ENCODE measurements at places on chromosomes 6 and 20.

DNA sequence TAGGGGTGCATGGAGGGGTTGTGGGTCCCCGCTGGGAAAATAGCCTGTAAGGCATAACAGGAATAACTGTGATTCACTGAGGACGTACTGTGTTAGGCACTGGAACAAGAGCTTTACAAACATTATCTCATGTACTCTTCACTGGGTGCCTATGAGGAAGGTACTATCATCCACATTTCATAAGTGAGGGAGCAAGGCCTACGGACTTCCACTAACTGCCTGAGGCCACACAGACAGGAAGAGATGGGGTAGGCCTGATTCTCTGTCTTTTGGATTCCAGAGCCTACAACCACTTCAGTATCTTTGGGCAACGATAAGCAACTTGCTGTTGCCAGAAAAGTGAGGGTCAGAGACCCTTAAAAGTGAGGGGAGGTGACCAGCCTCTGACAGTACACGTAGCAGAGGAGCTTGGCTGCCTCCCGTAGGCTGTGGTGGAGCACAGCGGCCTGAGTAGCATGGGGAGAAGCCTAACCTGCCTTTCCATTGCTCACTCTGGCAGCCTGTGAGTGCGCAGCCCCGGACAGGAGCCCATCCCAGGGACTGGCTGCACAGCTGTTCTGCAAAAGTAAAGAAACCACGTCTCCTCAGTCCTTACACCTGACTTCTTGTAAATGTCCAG lies 30.4 kb downstream of the PSMB1 start:
- no peak for DNase-seq

DNA sequence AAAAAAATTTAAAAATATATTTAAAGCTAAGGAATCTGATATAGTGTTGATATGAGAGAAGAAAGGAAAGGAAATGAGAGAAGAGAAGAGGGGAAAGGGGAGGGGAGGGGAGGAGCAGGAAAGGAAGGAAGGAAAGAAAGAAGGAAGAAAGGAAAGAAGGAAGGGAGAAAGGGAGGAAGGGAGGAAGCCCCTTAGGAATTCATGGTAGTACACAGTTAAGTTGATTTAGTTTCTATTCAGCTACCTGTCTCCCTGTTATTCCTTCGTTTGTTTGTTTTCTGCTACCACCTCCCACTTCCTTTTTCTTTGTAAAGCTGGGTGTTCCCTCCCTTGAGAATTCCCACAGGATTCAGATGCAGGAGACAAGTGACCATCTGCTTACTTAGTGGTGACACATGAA lies 1025.4 kb upstream of the FLRT3 start:
- DNase-seq = no peak

- no peak for DNase-seq
Measured at GRCh38 chr6:158142789-158143188, 25.3 kb downstream of the SERAC1 start.

- DNase-seq = no peak
Measured at GRCh38 chr6:146700078-146700686, 101.4 kb downstream of the ADGB start.

- DNase-seq = no peak
Measured at GRCh38 chr6:56756791-56757587, 114.3 kb upstream of the DST start.

DNA sequence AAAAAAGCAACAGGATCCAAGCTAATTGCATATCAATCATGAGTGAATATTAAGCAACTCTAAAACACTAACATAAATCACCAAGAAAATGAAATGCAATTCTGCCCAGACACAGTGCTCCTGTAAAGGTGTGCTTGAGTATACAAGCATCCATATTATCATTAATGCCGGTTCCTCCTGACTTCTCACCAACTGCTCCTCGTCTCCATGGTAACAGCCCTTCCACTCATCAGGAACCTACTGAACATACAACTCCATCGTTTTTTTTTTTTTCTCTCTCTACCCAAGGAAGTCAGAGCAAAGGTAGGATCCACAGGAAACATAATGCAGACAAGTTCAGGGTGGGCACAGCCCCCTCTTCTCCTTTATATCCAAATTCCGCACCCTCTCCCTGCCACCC lies 12.4 kb downstream of the GABBR1 start:
- no peak for DNase-seq

DNA sequence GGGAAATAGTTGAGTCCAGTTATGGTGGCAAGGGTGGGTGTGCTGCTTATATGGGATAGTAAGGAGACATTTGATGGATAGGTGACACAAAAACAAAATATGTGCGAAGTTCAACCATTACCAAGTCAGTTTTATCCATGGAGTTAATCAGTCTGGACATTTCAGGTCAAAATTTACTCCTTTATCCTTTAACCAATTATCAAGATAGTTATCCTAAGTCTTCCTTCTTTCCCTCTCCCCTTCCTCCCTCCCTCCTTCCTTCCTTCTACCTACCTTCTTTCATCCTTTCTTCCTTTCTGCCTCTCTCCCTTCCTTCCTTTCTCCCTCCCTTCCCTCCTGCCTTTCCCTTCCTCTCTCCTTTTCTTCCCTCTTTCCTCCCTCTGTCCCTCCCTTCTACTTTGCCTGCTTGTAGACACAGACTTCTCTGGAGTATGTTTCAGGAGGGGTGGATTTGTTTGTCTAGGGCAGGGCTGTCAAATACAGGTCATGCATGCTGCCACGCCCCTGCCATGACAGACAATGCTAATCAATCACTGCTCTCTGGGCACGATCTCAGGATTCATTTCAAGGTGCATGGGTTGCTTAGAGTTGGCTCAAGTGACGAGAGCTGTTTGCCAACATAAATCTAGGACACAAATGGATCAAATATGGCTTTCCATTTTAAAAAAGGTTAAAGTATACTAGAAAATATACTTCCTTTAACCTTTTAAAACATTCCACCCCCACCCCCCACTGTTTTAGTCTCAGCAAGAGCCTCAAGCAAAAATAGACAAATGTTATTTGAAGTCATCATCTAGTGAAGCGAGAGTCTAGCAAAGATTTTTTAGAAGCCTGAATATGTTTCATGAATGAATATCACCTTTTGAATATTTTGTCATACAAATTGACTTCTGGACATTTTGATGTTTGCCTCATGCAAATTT lies 281.6 kb upstream of the CITED2 start:
- DNase-seq = no peak

- no peak for DNase-seq
Measured at GRCh38 chr6:152146385-152146784, 338.9 kb downstream of the ESR1 start.

DNA sequence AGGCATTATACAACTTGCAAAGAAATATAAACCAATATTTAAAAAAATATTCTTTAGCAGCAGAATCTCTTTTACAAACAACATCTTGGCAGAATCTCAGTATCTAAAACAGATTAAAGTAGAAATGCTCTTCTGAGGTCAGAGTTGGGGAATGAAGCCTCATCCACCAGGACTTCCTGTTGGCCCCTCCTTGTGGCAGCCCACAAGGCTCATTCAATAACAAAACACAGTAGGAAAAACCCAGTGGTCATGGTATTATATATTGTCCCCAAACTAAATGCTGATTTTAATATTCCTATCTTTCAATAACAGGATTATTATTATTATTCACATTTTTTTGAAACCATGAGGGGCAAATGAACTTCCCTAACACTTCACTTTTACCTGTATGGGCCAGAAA lies 368.6 kb downstream of the BTBD9 start:
- no peak for DNase-seq

DNA sequence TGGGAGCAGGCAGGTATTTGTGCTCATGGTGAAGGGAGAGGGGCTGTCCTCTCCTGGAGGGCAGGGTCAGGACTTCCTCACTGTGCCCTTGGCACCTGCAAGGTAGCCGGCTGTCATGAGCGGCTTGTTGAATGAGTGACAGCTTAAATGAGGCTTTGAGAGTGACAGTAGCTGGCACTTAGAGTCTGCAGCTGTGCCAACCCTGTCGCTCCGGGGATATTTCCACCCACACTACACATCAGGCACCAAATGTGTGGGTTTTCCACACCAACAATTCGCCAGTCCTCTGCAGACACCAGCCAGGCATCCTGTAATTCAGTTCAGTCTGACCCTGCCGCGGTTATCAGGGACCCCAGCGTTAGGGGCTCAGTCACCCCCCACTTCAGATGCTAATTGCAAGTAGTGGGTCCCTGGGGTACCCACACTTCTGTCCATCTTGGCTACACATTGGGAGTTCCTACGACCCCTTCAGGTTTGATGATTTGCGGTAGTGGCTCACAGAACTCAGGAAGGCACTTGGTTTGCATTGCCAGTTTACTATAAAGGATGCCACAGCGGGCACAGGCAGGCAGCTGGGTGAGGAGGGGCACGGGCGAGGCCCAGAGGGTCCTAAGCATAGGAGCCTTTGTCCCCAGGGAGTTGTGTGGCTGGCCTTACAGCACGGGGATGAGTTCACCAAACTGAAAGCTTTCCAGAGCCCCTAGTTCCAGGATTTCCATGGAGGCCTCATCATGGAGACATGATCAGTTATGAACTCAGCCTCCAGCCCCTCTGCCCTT lies 9.1 kb downstream of the MTG2 start:
- DNase-seq = no peak

DNA sequence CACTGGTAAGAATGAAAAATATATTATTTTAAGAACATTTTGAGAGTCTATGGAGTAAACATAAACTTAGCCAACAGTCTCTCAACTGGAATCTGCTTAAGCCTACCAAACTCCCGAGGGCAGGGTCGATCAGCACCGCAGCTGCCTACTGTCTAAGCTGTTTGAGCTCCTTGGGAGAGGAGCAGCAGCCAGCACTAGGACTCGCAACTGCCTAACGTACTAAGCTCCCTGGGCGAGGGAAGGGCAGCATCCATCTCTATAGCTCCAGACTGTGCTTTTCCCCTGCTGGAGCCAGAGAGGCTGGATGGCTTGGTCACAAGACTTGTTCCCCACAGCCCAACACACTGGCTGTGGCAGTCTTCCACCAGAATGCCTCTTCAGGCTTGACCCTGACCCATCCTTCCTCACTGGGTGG lies 96.4 kb downstream of the MOXD1 start:
- no peak for DNase-seq

- DNase-seq = no peak
Measured at GRCh38 chr6:45644720-45645119, 267.0 kb upstream of the SUPT3H start.

- DNase-seq = no peak
Measured at GRCh38 chr20:9323622-9324021, 190.8 kb upstream of the LAMP5 start.

DNA sequence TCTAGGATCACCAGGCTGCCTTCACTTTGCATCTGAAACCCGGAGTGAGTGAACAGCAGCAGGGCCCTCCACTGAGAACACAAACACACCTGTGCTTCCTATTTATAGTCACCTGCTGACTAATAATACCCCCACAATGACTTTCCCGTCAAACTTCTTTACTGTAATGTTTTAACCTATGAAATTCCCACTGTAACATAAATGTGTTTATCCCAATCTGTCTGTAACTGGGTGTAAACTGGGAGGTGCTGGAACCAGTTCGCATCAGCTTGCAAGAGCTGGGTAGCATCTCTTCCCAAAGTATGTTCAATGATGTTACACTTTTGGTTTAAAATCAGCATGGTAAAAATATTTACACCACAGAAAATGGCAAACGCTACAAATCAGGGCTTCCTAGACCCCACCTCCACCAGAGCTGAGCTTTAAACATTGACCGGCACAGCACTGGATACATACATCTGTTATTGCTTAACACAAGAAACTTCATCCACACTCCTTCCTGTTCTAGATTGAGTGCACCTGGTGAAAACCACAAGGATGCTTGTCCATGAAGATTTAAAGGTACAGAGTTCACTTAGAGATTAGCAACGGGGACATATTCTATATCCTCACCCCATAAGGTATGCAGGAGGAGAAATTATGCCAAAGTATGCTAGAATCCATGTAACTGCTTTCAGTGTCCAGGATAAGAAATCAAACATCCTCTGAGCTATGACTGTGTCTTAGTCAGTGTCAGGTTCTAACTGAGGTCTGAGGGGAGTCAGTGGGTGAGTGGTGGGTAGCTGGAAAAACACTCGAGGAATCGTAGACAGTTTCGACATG lies 79.0 kb downstream of the ALDH8A1 start:
- no peak for DNase-seq

DNA sequence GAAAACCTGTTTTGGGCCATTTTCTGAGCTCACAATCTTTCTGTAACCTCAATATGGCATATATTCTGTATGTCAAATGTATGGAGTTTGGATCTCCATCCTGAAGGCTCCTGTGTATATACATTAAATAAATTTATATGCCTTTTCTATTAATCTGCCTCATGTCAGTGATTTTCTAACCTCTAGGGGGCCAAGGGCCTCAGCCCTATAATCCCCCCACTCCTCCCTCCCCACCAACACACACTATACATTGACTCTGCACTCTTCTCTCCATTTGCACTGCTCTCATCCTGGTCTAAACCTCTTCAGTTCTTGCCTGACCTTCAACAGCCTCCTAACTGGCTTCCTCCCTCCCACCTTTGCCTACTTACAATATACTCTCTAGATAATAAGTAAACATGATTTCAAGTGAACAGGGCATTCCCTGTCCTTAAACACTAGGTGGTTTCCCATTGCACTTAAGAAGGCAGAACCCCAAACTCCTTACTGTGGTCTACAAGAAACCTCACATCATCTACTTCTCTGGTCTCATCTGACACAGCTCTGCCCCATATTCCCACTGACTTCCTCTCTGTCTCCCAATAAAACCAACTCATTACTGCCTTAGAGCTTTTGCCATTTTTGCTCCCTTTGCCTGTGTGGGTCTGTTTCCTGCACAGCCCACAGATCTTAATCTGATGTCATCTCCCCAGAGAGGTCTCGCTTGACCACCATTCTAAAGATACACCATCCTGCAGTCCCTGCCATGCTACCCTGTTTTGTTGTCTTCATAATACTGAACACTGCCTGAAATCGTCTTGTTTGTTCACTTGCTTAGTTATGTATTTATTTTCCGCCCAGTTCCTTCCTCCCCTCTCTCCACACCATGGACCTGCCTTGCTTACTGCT lies 213.7 kb downstream of the SYNE1 start:
- DNase-seq = no peak

DNA sequence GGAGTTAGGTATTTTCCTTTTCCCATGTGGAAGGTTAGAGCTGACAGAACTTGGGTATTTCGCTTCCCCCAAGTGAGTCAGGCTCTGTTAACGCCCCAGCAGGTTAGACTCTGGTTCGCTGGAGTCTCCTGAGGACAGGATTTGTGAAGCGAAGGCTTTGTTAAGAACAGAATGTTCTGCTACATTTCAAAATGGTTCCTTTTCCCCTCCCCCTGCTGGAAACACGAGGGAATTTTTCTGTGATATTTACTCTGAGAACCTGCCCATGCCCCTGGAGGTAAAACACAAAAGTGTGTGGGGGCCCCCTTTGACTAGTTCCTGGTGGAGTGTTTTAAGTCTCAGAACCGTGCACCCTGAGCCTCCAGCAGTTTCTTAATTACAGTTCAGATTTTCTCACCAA lies 731.4 kb upstream of the CITED2 start:
- DNase-seq = no peak

- no peak for DNase-seq
Measured at GRCh38 chr6:132666118-132666517, 7.1 kb upstream of the TAAR1 start.

DNA sequence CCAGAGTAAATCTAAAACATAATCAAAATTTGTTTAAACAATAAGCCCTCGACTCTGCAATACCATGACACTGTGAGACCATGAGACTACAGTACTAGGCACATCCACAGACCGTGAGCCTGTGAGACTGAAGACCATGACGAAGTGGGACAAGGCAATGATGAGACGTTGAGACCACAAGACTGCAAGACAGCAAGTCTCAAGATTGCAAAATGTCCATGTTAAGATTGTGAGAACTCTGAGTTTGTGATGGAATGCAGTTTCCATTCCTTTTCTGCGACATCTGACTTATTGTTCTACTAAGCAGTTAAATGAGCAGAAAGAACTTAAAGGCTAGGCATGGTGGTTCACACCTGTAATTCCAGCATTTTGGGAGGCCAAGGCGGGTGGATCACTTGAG lies 102.1 kb upstream of the PHACTR1 start:
- DNase-seq = no peak

GRCh38 chr6:3592371-3592941 lies 135.6 kb upstream of the SLC22A23 start:
- no peak for DNase-seq

Measured in activated CD4-positive, alpha-beta T cell treated with anti-CD3 and anti-CD28 coated beads for 1 hour (primary cell).